ENCODE measurements at places on chromosomes 13 and 19.

GRCh38 chr19:16338470-16339360 lies 14.1 kb downstream of the KLF2 start:
- no peak for DNase-seq

GRCh38 chr19:2389594-2389993 lies 29.5 kb downstream of the TMPRSS9 start:
- DNase-seq: no peak

DNA sequence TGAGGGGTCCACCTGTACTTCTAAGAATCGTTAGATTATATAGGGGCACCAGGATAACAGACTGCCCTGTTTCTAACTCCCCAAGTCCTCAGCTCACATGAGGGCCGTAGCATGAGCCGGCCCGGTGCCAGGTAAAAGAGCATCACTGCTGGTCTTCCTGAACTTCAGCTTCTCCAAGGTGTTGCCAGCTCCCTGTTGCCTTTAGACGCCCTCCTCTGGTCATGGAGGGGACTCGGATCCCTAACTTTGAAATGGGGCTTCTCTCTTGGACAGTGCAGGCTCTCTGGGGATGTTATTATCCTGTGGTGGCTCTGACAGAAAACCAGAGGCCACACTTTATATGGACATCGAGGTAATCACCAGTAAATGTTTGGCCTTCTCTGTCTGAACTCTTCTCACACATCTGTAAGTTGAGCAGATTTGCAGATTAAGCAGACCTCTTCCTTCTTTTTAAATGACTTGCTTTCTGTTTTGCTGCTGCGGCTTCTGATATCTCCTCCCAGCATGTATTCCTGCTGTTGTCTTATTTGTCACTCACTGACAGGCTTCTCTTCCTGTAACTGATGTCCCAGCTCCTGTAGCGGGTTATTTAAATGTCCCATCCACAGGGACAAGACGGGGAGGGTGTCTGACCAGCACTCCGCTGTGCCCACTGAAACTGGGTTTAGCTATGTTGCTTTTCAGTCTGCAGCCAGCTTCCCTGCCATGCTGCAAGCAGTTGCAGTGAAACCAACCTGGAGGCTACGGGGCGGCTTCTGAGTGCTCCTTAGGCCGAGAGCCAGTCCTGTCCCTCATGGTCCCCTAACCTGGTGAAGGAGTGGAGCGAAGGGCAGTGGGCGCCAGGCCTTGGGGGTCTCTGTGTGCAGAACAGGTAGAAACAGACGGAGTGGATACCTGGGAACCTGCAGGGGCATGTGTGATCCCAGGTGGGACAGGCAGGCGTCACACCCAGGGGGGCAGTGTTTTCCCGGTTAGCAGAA lies 39.2 kb downstream of the TSSK6 start:
- DNase-seq: no peak

GRCh38 chr13:23321535-23322241 lies 111.8 kb downstream of the SACS start:
- peak; percentile 46 for DNase-seq

GRCh38 chr19:3760871-3761361 lies 576 bp downstream of the APBA3 start:
- DNase-seq: no peak

- no peak for DNase-seq
Observed at GRCh38 chr19:35166100-35167063, 11.8 kb downstream of the FXYD5 start.

GRCh38 chr13:49444524-49445395 lies 686 bp downstream of the SETDB2 start:
- peak; percentile 97 for DNase-seq

- DNase-seq: no peak
Observed at GRCh38 chr13:97120976-97121375, 101.2 kb upstream of the MBNL2 start.

DNA sequence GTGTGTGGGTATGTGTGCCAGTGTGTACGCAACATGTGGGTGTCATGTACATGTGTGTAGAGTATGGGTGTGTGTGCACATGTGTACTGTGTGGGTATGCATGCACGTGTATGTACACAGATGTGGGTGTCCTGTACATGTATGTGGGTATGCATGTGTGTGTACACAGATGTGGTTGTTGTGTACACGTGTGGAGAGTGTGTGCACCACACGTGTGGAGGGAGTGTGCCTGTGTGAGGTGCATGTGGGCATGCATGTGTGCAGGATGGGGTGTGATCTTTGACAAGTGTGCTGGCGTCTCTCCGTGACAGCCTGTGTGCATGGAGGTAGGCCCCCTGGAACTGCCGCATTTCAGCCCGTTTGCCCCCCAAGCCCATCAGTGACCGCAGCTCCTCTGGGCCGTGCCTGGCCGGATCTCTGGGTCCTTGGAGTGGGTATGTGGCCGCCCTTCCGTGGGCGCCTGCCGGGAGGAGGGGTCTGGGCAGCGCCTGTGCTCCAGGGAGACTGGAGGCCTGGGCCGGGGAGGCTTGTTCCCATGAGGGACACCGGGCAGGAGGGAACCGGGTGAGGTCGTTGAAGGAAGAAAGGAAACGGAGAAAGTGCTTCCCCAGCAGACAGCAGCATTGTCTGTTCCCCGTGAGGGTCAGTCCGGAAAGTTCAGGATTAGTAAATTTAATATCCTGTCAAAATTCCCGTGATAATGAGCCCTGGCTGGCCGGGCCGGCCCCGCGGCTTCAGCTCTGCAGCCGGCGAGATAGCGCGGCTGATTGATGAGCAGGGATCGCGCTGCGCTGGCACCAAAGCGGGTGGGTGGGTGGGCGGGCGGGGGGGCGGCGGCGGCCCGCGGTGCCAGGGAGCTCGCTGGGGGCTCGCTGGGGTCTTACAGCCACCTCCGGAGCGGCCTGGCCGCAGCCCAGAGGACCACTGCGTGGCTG lies 91.1 kb upstream of the SOX1 start:
- DNase-seq: no peak

DNA sequence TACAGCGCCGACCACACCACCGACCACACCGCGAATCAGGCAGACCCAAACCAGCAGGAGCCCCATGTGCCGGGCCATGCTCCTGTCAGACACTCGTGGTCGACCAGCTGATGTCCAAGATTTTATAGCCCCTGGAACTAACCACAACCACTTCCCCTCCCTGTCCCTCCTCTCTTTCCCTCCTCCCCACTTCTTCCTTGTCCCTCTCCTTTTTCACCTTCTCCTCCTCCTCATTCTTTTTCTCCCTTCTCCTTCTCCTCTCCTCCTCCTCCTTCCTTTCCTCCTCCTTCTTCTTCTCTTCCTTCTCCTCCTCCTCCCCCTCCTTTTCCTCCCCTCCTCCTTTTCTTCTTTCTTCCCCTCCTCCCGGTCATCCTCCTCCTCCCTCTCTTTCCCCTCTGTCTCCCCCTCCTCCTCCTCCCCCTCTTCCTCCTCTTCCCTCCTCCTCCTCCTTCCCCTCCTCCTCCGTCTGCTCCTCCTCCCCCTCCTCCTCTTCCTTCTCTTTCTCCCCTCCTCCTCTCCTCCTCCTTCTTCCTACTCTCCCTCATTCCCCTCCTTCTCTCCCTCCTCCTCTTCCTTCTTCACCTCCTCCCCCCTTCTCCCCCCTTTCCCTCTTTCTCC lies 670 bp downstream of the BSPH1 start:
- peak; percentile 3 for DNase-seq

GRCh38 chr13:46154136-46154801 lies 27.7 kb downstream of the LCP1 start:
- DNase-seq: no peak

DNA sequence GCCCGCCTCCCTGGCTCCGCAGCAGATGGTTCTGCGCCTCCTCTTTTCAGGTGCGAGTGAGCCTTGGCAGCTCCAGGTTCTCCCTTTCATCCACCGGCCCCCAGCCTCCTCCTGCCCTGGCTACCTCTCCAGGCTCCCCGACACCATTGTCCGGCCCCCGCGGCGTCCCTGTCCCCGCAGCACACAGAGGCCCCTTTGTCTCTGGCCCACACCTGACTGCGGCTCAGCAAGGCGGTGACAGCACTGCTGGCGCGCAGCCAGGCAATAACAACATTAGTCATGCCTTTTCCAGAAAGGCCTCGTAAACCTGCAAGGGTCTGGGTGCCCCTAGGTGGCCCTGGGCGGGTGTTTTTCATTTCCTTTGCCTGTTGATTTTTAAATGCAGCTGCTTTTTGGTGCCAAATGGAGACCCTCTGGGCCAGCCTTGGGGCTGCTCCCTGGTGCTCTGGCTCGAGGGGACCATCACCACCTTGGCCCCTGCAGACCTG lies 73.2 kb upstream of the MEDAG start:
- no peak for DNase-seq

- DNase-seq: no peak
Observed at GRCh38 chr13:75993241-75993640, 357.1 kb downstream of the LMO7 start.

DNA sequence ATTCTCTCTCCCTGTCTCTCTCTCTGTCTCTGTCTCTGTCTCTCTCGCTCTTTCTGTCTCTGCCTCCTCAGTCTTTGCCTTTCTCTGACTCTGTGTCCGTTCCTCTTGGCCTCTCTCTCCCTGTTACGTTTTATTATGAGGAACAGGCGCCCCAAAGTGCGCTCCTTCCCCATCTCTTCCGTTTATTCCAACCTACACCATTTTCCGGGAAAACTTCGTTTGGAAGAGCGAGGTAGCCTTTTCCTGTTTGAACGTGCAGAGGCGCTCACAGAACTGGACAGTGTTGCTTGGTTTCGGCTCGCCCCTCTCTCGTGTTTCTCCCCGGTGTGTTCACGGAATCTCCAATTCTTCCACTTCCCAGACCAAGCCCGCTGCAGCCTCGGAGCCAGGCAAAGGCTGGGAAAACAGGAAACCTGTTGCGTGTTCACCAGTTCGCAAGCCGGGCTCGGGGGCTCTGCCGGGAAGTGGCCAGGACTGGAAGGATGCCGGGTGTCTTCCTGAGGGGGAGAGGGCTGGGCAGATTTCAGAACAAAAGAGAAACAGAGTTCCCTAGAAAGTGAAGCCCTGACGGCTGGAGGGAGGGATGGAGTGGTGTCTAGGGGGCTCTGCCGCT lies 605 bp downstream of the TMEM255B start:
- no peak for DNase-seq
